Heart left ventricle (tissue), 16 donors: ENCODE measurements at places on chromosomes 13 and 19. TPM values are rescaled to one million over a fixed set of nuclear protein-coding genes. Genes with fewer than 3 reads are reported as not detected.

GRCh38 chr13:76965759-76966421, 17.6 kb downstream of the ACOD1 start:
- H3K27me3 ChIP-seq: no peaks in the 10 kb centered on the region
- DNase-seq: peak; percentile 47
- H3K4me3 ChIP-seq: no peak overlapping the region
- H3K4me1 ChIP-seq: no peaks in the 10 kb centered on the region
- H3K27ac ChIP-seq: no peak overlapping the region

- H3K36me3 ChIP-seq: peaks cover 25% of the 10 kb centered on the region
- H3K27me3 ChIP-seq: no peaks in the 10 kb centered on the region
- no peak overlapping the region for H3K27ac ChIP-seq
- DNase-seq: no peak
- no peak overlapping the region for H3K4me3 ChIP-seq
Measured at GRCh38 chr19:33199441-33200265, 5.5 kb downstream of the LRP3 start.

GRCh38 chr19:29326351-29326750, 113.4 kb upstream of the UQCRFS1 start:
- no peak for DNase-seq
- no peak overlapping the region for H3K4me3 ChIP-seq
- no peaks in the 10 kb centered on the region for H3K27me3 ChIP-seq
- H3K4me1 ChIP-seq: no peaks in the 10 kb centered on the region

DNA sequence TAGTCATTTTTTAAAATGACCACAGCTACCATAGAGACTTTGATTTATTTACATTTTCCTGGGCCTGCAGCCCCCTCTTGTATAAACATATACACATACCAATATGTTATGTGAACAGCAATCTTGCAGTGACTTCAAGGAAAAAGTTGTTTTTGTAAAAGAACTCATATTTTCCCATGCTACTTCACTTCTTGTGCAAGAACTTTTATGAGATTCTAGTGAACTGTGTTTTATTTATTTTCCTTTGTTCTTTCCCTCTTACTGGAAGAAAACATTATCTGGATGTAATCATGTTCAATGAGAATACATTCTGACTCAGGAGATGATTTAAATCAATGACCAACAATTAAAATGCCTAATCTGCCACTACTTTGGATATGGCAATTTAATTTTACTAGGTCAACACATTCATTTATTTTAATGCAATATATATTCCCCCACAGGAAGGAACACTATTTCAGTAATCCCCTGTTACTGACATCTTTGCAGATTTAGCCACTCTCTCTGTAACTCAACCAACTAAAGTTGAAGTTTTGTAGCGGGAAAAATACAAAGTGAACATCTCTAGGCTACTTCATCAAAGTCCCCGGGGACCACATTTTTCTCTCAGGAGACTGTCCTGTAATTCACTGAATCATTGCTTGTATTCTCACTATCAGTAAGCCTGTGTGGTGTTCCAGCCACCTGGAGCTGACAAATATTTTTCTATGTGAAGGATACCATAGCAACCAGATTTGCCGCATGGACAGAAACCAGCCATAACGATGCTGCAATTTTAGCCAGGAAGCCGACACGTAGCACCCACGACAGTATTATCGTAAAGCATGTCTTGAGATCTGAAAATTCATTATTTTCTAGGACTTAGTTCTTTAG, 90.5 kb downstream of the STARD13 start:
- no peaks in the 10 kb centered on the region for H3K36me3 ChIP-seq
- peak; percentile 42 for DNase-seq
- no peaks in the 10 kb centered on the region for H3K27me3 ChIP-seq
- H3K27ac ChIP-seq: peak overlapping the region; percentile 44
- H3K4me1 ChIP-seq: peaks cover 29% of the 10 kb centered on the region

- H3K27me3 ChIP-seq: no peaks in the 10 kb centered on the region
- peak; percentile 6 for DNase-seq
- no peak overlapping the region for H3K4me3 ChIP-seq
- H3K36me3 ChIP-seq: peaks cover 40% of the 10 kb centered on the region
Measured at GRCh38 chr13:113641426-113641825, 16.6 kb downstream of the ATP4B start.

DNA sequence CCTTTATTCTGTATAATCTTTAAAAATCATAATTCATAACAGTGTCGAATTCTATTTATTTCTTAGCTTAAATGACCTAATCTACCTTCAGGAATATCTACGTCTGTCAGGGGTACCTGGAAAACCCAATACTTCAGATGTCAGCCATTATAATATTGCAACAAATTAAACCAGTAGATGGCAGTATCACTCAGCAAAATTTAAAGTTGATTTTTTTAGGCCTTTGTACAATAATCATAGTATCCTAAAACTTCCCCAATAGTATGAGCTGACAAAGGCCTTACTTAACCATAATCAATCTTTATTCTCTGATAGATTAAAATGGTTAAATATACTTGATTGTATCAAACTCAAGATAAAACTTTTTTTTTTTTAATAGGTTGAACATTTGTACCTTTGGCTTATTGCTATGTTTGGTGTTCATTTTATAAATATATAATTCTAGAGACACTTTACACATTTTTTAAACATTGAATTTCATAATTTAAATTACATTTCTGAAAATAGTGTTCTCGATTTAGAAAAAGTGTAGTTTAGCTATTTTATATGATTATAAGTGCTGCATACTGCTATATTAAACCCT, 830.2 kb upstream of the SPRY2 start:
- no peak overlapping the region for H3K27ac ChIP-seq
- no peaks in the 10 kb centered on the region for H3K36me3 ChIP-seq
- DNase-seq: no peak
- no peak overlapping the region for H3K4me3 ChIP-seq

DNA sequence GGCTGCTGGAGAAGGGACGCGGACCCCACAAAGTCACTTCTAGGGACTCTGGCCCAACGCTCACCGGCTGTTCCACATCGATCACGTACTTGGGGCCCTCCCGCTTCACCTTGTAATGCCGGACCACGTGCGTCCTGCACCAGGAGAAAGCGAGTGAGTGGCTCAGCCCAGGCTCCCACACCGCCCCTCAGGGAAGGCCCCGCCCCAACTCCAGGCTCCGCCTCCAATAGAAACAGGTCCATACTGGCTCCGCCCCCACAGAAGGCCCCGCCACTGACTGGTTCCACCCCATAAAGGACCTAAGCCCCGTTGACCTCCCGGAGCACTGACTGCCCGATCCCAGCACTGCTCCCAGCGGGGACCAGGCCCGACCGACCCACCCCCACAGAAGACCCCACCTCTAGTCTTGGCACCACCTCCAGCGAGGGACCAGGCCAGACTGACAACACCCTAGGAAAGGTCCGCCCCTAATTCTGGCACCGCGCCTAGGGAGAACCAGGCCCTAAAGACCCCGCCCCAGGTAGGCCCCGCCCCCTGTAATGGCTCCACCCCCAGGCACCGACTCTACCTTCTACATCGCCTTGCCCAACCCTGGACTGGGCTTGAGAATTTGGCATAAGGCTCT, 11.3 kb downstream of the STAP2 start:
- no peaks in the 10 kb centered on the region for H3K36me3 ChIP-seq
- H3K4me3 ChIP-seq: peak overlapping the region; percentile 62

DNA sequence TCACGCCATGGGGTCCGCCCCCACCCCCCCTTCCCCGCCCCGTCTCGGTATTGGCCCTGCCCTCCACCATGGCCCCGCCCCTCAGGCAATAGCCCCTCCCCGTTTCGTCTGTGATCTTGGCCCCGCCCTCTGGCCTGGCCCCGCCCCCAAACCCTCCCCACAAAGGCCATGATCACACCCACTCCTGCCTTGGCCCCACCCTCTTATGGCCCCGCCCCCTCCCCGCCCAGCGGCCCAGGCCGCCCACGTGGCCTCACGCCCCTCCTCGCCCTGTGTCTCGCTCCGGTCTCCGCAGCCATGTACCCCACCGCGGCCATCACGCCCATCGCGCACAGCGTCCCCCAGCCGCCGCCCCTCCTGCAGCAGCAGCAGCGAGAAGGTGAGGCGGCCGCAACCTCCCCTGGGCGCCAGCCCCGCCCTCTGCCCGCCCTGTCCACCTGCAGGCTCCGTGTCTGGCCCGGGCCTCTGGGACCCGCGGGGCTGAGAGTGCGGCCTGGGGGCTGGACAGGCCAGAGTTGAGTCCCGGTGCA, 61.3 kb downstream of the CELF5 start:
- peaks cover 5% of the 10 kb centered on the region for H3K4me1 ChIP-seq
- H3K36me3 ChIP-seq: no peaks in the 10 kb centered on the region
- no peak overlapping the region for H3K27ac ChIP-seq
- peaks cover 42% of the 10 kb centered on the region for H3K27me3 ChIP-seq
- no peak for DNase-seq

DNA sequence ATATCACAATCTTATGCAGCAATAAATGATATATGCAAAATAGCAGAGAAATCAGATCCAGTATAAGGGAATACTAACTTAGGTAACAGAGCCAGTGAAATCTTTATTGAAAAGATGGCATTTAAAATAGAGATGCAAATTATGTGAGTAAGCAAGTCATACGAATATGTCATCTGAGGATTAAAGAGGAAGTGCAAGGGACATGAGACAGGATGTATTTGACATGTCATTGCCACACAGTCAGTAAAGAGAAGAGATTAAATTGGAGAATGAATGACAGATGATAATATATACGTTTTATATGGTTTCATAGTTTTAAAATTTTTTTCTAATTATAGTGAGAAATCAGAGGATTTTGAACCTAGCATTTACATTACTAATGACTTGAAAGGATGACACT, 426.4 kb downstream of the SLITRK5 start:
- H3K27me3 ChIP-seq: no peaks in the 10 kb centered on the region
- DNase-seq: no peak
- H3K27ac ChIP-seq: no peak overlapping the region
- no peaks in the 10 kb centered on the region for H3K36me3 ChIP-seq
- H3K4me1 ChIP-seq: no peaks in the 10 kb centered on the region

DNA sequence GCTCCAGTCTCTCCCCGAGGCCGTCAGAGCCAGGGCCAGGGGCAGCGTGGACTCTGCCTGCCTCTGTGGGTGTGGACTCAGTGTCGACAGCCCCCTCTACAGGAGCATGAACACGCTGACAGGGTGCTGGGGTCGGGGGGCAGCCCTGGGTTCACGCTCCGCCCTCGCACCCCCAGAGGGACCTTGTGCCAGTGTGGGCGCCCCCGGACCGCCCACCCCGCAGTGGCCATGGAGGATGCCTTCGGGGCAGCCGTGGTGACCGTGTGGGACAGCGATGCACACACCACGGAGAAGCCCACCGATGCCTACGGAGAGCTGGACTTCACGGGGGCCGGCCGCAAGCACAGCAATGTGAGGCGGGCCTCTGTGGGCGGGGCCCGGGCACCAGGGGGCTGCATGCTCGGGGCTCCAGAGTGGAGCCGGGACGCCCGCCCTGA, 8.3 kb downstream of the TRPM4 start:
- peak overlapping the region; percentile 91 for H3K27ac ChIP-seq
- DNase-seq: no peak
- H3K4me1 ChIP-seq: peaks cover 23% of the 10 kb centered on the region
- peak overlapping the region; percentile 18 for H3K4me3 ChIP-seq
- H3K36me3 ChIP-seq: peaks cover 42% of the 10 kb centered on the region

DNA sequence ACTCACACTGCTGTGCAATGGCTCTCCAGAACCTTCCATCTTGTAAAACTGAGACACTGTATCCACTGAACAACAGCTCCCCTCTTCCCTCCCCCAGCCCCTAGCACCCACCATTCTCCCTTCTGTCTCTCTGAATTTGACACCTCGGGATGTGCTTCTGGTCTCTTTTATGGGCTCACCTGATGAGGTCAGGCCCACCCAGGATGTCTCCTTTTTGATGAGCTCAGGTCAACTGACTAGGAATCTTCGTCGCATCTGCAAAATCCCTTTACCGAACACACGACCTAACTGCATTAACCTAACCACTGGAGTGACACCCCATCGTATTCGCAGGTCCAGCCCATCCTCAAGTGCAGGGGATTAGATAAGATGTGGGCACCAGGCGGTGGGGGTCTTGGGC, 73.9 kb downstream of the GNG7 start:
- H3K36me3 ChIP-seq: no peaks in the 10 kb centered on the region
- no peaks in the 10 kb centered on the region for H3K27me3 ChIP-seq
- H3K27ac ChIP-seq: no peak overlapping the region
- DNase-seq: no peak

DNA sequence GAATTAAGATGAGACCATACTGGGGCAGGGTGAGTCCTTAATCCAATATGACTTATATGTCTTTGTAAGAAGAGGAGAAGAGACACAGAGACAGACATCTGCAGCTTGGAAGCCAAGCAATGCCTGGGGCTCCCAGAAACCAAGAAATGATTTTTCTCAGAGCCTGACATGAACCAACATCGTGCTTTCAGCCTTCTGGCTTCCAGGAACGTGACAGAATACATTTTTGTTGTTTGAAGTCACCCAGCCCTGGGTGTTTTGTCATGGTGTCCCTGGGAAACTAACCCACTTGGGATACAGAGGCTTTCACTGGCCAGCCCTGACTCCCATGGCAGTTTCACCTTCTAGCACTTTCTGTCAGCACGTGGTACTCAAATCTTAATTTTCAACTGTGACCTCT, 95.3 kb upstream of the SLC10A2 start:
- no peak overlapping the region for H3K4me3 ChIP-seq
- no peak for DNase-seq

DNA sequence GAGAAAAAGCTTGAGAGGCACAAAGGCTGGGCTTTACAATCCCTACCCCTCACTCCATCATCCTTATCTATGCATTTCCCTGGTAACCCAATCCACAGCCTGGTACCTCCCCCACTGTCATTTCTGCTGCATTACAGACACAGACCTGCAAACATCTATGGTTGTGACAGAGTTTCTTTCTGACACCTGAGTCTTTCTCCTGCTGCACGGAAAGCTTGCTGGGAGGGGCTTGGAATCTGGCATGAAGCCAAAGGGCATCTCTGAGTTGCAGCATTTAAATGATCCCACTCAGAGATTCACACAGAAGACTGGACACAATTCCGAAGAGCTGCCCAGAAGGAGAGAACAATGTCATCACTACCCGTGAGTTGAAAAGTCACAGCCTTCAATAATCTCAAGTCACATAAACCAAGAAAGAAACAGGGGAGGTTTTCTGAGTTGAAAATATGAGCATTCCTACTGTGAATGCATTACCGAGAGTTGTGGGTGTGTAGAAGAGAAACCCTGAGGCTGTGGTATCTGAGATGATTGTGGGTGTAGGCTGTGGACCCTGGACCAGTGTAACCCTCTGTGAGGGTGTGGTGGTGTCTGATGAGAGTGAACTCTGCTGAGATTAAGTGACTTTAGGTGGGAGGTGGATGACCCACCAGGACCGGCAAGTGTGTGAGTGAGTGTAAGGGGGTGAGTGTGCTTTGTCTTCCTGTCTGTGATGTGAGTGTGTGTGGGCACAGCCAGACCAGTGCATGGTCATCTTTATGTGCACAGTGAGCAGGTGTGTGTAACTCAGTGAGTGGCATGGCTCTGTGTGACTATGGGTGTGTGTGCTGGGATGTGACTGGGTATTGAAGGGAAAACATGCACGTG, at the start of gene LGALS14:
Gene LGALS14, plus strand, starts transcription at position 301 of the 864 bp plus-strand sequence. Its CDS starts 48 bp downstream, at position 349.
- no peak within 1 kb of the TSS for H3K4me3 ChIP-seq
- H3K27me3 ChIP-seq: peaks cover 18% of the 10 kb centered on the region
- no peaks in the 10 kb centered on the region for H3K4me1 ChIP-seq
- no peaks in the 10 kb centered on the region for H3K36me3 ChIP-seq
- no peak within 1 kb of the TSS for H3K27ac ChIP-seq

GRCh38 chr13:106883976-106884375, 316.0 kb upstream of the ARGLU1 start:
- DNase-seq: no peak
- no peaks in the 10 kb centered on the region for H3K4me1 ChIP-seq
- H3K27me3 ChIP-seq: no peaks in the 10 kb centered on the region
- no peak overlapping the region for H3K4me3 ChIP-seq
- no peaks in the 10 kb centered on the region for H3K36me3 ChIP-seq
- H3K27ac ChIP-seq: no peak overlapping the region

Gene SIGLEC12
- not detected for total RNA-seq

Gene ATP11A
- 88.9 TPM for total RNA-seq

Gene LAIR1
- total RNA-seq: 3.5 TPM

Gene CDX2
- total RNA-seq: not detected

Gene KLHL1
- not detected for total RNA-seq

Gene ADAT3
- total RNA-seq: 4.7 TPM

Gene IFNL1
- not detected for total RNA-seq

Gene CALR3
- not detected for total RNA-seq
